ENCODE measurements at places on chromosomes 7 and 10.

DNA sequence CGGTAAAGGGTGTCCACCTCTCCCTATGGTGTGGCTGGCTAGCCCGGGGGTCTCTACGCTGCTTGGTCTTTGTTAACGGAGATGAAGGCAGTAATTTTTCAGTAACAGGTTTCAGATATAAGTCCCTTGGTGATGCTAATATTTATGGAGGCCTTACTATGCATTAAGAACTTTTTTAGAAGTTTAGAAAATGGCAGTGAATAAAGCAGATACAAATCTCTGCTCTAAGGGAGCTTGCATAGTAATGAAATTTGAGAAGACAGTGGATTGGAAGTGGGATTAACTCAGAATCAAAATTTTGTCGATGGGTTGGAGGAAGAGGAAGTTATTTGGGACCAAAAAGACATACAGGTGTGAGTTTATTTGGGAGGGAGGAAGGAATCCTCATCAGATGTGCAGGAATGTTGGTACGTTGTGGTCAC is 445 bp downstream of the SSBP1 start:
- no peak for DNase-seq

DNA sequence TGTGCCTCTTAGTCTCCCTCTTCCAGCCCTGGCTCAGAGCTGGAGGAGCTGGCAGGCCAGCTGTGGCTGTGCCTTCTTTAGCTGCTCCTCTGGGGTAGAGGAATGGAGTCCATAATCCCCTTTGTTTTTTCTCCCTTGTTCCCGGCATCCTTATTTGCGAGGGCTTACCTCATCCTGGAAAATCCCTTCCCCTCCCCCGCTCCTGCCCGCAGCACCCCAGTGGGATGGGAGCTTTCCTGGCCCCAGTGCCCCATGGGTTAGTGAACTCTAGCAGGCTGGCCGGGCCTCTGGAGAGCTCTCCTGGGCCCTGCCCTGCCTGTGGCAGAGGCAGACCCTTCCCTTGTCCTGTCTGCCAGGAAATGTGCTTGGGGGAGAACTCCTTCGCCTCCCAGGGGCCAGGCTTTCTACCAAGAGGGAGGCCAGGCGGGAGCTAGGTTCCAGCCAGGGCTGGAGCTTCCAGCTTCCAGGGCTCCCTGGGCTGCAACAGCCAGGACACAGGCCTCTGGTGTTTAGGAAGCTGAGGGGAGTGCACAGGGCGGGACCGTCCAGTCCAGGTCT is 16.5 kb upstream of the TRIM8 start:
- no peak for DNase-seq

- no peak for DNase-seq
Measured at GRCh38 chr7:157439149-157439548, 102.3 kb downstream of the DNAJB6 start.

- DNase-seq = no peak
Measured at GRCh38 chr10:123897146-123897545, 5.5 kb upstream of the CPXM2 start.

- DNase-seq = no peak
Measured at GRCh38 chr10:12419262-12419847, 70.0 kb downstream of the CAMK1D start.

DNA sequence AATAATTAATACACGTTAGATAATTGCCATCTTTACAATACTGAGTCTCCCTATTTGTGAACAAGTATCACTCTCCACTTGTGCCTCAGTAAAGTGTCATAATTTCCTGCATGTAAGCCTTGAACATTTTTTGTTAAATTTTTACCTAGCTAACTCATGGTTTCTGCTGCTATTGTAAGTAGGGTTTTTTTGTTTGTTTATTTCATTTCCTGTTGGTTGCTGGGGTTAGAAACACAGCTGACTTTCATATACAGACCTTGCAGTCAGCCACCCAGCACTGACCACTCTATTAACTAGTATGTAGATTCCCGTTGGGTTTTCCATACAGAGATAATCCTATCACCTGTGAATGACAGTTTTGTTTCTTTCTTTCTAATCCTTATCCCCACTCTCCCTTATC is 133.3 kb downstream of the MPP7 start:
- DNase-seq = no peak

DNA sequence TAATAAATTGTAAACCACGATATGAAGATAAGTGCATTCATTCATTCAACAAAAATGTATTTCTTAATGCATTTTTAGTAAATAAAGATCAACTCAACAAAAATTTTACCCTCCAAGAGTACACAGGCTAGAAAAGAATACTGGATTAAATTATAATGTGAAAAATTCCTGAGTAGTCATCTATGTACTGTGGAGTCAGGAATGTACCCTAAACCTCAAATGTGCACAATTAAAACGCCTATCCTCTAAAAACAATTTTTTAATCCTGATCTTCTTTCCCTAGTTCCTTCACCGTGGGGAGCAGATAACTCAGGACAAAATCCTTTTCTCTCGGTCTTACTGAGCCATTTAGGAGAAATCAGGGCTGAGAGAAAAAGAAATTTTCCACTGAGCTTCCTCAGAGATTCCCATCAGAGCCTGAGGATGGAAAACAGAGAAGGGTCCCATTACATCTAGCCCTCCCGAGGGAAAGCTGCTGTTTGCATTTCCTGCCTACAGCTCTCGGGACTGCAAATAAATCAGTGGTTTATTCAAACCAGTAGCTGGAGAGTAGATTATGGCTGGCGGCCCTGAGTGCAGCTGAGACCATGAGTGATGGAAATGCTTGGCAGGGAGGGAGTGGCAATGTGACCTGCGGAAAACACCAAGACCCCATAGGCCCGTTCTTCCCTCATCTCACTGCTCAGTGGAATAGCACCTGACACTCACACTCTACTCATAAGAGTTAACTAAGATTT is 7.4 kb downstream of the TAS2R40 start:
- DNase-seq = peak; percentile 81

- no peak for DNase-seq
Measured at GRCh38 chr10:132506711-132507408, 30.7 kb upstream of the INPP5A start.

DNA sequence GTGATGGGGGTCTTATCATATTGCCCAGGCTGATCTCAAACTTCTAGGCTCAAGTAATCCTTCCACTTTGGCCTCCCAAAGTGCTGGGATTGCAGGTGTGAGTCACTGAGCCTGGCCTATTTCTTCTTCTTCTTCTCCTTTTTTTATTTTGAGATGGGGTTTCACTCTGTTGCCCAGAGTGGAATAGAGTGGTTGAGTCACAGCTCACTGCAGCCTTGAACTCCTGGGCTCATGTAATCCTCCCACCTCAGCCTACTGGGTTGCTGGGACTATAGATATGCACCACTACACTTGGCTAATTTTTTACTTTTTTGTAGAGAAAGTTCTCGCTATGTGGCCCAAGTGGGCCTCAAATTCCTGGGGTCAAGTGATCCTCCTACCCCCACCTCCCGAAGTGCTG is 124.3 kb downstream of the SKIDA1 start:
- DNase-seq = no peak

GRCh38 chr10:64617085-64617484 is 1095.9 kb downstream of the REEP3 start:
- no peak for DNase-seq

DNA sequence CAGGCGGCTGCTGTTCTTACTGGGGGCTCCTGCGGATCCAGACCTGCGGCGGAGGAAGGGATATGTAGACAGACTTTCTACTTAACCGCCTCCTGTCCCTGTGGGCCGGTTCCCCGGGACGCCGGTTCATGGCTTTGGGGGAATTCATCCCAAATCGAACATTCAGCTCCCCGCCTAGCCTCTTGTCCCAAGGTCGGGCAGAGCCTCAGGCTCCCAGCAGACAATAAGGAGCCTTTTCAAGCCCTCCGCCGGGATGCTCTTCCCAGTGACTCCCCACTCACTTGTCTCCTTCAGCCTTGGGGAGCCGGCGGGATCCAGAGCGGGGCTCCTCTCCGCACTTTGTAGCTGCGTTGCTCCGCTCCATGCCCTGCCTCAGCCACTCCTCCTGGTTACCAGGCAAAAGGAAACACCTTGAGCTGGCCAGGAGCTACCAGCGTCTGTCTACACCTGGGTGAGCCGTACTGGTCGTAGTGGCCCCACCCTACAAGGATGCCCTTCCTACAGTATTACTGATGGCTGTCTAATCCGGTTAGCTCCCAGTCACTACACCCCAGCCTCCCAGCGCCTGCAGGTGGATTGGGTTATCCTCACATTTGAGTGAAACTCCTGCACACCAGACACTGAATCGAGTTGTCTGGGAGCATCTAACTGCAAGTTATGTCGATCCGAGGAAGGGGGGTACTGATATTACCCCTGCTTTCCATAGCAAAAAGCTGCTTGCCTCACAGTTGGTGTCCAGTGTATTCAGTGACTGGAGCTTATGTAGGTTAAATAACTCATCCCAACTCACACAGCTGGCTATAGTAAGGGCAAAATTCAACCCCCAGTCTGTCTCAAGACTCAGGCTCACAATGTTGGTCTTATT is at the start of gene C10orf95:
Gene C10orf95 (minus strand): TSS at position 439 of the 865 bp plus-strand sequence. CDS start 450 bp downstream, outside the sequence.
- DNase-seq = no peak

GRCh38 chr10:44862006-44862751 is 49.0 kb upstream of the TMEM72 start:
- no peak for DNase-seq

DNA sequence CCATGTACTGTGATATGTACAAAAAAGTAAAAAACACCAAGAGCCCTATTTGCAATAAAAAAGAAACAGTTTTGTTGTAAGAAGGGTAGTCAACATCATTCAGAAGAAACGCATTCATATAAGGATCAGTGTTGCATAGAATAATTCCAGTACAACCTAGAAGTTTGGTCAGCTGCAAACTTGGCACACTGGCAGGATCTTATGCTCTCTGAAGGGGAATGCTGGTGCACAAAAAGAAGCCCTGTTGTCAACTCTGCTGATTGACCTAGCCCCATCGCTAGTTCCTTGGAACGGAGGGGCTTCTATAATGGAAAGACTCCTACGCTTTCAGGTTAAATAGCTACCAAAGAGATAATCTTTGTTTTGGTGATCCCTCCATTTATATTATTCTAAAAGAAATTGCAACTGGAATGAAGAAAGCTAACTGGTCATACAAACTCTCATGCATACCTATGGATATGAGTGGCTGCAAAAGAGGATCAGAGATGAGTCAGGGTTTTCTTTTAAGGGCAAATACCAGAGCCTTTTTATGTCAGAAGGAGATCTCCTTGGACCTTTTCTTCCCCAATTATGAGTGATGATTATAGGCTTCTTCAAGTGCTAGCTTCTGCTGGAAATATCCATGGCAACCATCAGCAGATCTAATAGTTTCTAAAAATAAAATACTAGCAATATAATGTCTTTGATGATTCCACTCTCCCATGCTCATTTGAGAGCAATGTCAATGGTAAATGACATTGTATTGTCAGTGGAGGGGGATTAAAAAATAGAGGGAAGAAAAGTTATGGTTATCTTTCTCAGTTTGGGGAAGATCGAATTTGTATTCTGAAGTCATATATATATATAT is 312.4 kb upstream of the CACNA2D1 start:
- DNase-seq = no peak

DNA sequence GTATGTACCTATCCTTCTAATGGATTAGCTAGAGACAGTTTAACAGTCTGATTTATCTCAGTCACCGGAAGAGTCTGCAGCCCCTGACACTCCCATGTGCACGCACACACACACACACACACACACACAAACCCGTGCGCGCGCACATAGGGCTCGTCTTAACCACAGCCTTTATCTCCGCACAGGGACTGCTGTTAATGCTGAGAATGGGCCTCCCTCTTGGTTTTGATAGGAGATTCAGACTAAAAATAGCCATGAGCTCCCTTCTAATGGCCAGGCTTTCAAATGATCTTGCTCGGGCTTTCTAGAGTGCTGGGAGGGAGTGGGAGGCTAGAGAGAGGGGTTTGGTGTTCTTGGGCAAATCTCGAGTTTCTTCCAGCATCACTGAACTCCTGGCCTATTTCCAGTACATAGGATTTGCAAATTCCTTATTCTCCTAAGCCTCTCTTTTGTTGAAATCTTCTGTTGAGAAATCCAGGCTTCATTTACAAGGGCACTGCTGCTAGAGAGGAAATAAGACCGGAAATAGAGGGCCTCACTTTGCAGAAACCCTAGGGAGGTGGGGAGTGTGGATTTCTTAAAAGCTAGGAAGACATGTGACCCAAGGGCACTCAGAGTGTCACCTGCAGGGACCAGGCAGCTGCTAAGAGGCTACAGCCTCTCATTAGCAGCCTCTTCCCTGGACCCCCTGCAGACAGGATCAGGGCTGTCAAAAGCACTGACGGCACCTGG is 2.4 kb downstream of the TMEM72 start:
- no peak for DNase-seq

DNA sequence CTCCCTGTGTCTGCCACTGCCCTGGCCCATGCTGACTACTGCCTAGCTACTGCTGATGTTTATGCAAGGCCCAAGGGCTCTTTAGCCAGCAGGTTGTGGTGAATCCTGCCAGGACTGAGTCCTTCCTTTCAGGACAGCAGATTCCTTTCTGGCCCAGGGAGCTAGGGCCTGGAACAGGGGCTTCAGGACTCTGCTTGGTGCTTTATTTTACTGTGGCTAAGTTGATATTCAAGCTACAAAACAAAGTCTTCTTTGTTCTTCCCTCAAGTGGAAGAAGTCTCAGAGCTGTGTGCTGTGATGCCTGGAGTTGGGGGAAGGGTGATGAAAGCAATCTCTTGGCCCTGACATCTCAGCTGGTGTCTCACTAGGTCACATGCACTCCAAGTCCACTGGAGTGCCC is 66.2 kb upstream of the NME8 start:
- no peak for DNase-seq

- DNase-seq = no peak
Measured at GRCh38 chr7:120785095-120785494, 72.8 kb downstream of the TSPAN12 start.

DNA sequence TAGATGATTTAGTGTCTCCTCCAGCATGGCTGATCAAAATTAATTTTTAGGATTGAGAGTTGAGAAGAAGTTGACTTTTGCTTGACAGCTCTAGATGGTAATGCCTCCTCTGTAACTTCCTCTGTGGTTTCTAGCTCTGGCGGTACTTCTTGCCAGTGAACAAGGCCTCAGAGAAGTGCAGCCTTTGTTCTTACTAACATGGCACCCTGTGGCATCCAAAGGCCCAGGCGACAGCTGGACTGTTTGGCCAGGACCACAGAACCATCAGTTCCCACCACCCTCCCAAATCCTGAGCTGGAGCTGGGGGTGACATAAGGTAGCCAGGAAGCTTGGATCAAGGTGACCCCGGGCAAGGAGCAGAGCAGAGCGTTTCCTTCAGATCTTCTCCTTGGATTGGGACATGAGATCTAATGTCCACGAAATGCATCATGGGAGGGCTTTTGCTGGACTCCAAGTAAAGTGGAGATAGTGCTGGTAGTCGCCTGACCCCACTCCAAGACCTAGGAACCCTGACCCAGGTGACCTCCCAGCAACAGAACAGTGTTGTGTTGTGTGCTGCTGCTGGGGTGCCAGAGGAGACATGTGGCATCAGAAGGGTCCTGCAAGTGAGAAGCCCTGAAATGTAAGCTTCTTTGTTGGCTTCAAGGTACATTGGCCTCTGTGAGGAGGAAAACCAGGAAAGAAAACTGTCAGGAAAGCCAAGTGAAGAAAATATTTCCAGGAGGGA is 41.8 kb downstream of the APBB1IP start:
- no peak for DNase-seq

GRCh38 chr10:15719899-15720634 is at the start of gene ITGA8:
TSS of gene ITGA8 (minus strand) at chr10:15719922. CDS start at chr10:15719771, 151 bp downstream.
- DNase-seq = no peak

GRCh38 chr10:24170199-24170598 is 38.7 kb upstream of the KIAA1217 start:
- DNase-seq = no peak

Data from NCI-H1092 (cell line).